ENCODE measurements at places on chromosomes 13 and 19.

DNA sequence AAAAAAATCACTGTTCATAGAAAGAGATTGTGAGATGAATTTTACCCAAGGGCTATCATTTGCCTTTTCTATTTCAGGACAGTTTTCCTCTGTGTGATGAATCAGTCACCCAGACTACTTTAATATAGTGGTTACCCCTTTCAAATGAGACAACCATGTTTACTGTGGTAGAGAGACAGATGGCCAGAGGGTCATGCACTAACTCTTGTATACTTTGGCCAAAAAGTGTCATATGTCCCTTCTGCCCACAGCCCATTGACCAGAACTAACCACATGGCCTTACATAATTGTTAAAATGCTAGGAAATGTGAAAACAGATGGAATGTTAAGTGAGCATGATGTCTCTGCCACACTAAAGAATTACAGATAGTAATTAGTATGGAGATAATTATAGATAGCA, 498.7 kb downstream of the DACH1 start:
- DNase-seq = no peak

DNA sequence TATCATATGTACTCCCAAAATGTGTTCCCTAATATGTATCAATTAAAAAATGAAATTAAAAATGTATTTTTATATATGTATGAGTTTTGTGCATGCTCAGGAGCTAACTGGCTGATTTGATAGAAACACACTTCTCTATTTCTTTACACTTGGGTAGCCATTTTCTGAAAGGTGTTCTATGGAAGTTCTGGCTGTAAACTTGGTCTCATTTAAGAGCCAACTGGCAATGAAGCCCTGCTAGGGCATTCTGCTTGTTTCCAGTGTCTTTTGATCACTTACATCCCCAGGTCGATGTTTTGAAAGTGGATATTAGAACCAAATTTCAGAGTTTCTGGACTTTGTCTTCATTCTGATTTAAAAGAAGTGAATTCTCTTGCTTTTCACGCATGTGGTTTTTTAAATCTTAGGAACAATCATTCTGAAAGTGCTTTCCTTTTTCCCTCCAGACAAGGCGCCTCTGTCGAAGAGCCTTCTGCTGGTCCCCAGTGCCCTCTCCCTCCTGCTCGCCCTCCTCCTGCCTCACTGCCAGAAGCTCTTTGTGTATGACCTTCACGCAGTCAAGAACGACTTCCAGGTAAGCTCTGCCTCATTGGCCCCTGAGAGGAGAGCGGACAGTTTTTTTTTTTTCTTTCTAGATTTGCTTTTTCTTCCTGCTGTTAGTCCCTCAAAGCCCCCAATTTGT, 20.1 kb downstream of the GPR18 start:
- DNase-seq = no peak

GRCh38 chr19:12721656-12722565, 1.8 kb downstream of the TNPO2 start:
- peak; percentile 76 for DNase-seq

- DNase-seq = no peak
Observed at GRCh38 chr13:33863188-33863789, 45.3 kb downstream of the RFC3 start.

DNA sequence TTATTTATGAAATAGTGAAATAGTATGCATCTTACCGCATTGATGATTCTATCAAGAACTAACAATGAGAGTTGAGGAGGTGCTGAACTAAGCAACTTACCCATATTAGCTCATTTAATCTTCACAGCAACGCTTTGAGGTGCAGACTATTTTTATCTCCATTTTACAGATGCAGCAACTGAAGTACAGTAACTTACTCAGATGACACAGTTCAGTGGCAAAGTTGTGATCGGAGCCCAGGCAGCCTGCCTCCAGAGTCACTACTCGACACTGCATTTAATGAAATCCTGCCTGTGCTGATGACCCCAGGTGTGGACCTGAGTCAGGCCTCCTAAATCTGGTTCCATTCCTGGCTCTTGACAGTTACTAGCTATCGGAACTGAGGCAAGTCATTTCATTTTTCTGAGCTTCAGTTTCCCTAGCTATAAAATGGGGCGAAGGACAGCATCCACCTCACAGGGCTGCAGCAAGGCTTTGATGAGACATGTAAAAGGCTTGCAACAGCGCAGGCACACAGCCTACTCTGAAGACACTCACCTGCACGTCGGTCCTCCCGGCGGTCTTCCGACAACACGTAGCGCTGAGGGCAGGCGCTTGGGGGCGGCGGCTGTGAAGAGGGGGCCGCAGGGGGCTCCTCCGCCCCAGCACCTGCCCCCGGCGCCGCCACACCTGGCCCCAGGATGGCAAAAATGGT, 1.5 kb downstream of the MYPOP start:
- DNase-seq = no peak

All from GM12892 (cell line).